ENCODE measurements at places on chromosomes 3 and 15.

GRCh38 chr15:72339777-72340177 is 19.8 kb upstream of the CELF6 start:
- DNase-seq = no peak

- no peak for DNase-seq
Observed at GRCh38 chr3:55000546-55000945, 72.7 kb upstream of the LRTM1 start.

DNA sequence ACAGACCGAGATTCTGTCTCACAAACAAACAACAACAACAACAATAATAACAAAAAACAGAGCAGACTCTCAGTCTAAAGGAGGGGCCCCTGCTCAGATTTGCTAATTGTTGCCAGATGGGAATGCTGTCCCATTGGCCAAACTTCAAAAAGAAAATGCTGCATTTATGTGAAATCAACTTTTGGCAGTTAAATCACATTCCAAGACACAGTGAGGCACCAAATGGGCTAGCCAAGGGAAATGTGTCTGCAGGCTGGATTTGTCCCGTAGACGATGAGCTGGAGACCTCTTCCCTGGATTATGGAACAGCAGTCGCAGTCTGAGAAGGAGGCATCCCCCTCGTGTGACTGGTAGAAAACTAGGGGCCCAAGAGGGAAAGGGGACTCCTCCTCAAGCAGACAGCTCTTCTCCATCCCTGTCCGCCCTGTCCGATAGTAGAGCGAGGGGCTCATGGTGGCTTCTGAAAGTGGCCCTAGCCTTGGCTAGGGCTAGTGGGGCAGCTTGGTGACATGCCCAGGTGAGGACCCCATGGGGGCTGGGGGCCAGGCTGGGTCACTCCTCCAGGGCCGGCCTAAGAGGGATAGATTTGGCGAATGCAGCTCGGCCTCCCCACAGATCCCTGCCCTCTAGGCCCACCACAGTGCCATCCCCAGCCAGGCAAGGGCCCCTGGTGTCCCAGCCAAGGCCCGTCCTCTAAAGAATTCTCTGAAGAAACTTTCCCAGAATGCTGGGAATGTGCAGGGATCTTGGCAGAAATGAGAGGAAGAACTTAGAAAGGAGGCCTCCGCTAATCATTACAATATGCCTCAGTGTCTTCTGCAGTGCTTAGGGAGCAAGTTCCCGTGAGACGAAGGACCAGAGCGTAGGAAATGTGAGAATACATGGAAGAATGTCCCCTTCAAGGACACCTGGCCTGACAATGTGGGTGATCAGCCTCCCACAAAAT is 2.0 kb downstream of the SLC22A14 start:
- DNase-seq = no peak

- DNase-seq = no peak
Observed at GRCh38 chr3:153901152-153901551, 220.0 kb upstream of the ARHGEF26 start.

DNA sequence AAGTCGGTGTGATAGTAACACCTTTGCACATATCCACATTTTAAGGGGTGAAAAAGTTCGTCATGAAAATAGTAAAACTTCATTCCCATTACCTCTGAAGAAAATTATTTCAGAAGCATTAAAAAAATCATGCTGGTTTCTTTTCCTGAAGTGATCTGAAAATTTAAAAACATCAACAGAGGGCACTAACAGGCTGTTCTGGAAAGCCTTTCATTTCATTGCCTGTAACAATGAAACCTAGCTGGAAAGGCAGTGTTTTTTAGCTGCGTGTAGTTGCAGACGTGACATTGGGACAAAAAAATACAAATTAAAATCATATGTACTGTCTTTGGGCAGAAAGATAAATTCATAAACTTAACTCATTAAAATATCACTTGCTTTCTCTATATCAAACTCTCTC is 993.8 kb downstream of the GBE1 start:
- DNase-seq = no peak

DNA sequence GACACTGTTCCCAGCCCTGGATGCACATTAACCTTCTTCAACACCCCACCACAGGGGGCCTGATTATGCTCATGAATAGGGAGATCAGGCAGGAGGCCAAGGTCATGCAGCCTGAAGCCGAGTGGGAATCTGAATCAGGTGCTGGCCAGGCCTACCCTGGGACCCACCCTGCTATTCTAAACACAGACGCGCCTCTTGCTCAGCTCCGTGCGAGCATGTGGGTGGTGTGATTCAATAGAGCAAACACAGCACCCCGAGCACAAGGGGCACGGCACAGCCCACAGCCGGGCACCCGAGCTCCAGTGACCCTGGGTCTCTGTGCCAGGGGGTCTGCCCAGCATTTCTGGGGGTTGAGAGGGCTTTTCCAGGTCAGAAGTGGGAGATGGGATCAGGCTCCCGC is 24.6 kb upstream of the GRIP2 start:
- no peak for DNase-seq

DNA sequence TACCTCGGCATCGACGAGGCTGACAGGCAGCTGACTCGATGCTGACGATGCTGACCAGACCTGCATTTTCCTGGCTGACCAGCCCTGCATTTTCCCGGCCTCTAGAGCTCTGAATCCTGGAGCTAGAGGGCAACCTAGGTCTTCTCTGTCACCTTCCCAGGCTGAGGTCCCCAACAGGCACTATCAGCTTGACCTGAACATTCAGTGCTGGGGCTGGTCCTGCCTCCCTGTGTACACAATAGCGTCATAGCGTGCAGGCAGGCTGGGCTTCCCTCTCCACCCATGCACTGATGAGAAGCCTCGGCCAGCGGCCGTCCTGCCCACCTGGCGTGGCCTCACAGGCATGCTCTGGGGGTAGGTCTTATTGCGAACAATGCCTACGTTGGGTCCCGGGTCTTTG is 62.3 kb upstream of the SNRPA1 start:
- DNase-seq = no peak

GRCh38 chr15:63354821-63355650 is 26.6 kb downstream of the CA12 start:
- no peak for DNase-seq

DNA sequence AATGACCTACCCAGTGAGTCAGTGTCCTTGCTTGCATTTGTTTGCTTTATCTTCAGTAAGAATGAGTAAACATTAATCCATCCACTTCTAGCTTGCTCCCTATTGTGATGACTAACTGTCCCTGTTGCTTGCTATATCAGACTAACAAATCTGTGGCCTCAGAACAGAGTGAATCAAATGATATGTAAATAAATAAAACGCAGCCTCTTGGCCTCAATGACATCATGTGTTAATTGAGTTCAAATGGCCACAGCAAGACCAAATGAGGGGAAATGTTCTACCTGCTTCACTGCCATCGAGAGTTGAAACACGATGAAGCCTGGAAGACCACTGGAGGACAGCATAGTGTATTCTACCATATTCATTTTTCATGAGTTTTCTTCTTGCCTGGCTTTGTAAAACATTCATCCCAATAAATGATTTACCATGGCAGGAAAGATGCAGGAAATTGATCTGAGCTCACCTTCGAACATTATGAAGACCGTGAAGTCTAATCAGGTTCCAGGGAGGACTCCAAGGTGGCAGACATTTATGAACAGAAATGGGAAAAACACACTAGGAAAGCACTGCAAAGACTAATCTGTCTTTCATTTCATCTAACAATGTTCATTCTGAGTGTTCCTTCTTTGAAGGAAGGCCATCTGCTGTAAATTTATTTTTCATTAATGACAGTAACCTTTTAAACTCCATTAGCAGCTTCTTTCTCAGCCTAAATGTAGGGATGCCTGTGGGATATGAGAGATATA is 1144.5 kb downstream of the TUSC7 start:
- DNase-seq = no peak

DNA sequence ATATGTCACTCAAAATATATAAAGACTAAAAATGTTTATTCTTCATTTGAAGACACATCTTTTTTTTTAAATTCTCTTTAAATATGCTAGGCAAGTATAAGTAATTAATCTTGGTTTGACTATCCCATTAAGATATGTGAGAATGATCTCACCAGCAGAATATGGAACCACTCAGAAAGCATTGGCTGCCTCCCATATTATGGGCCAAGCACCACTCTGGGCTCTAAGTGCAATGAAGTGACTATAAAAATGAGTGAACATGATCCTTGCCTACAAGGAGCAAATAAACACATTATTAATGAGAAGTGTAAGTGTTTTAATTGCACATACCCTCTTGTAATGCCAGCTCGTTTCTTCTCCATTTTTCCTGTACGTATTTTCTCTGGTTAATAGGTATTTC is 328.5 kb downstream of the NAALADL2 start:
- no peak for DNase-seq

DNA sequence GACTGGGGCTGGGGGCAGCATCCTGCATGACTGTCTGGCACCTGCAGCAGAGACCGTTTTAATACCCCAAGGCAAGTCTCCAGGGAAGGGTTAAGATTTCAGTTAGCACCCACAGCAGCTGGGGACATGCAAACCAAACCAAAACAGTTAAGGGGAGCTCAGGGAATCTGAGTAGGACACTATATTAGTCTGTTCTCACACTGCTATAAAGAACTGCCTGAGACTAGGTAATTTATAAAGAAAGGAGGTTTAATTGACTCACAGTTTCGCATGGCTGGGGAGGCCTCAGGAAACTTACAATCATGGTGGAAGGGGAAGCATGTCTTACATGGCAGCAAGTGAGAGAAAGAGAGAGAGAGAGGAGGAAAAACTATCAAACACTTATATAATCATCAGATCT is 25.3 kb downstream of the GALNT15 start:
- no peak for DNase-seq

DNA sequence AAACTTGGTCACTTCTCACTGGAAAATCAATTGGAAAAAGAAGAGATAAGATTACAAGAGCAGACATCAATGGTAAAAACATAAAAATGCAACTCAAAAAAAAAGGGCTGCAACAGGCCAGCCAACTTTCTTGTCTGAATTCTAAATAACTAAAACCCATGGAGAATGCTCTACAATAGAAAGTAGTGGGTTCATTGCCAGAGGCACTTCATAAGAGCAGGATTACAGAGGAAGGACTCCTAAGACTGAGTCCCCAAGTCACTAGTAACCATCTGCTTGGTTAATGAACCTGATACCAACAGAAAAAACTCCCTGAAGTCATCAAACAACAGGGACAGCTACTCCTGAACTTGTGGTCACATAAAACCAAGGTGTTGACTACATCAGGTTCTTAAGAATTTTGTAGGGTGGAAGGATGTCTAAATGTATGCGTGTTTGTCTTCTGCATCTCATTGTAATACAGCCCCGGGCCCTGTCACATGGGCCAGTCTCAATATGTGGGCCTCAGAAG is 148.6 kb downstream of the IMPG2 start:
- DNase-seq = no peak

DNA sequence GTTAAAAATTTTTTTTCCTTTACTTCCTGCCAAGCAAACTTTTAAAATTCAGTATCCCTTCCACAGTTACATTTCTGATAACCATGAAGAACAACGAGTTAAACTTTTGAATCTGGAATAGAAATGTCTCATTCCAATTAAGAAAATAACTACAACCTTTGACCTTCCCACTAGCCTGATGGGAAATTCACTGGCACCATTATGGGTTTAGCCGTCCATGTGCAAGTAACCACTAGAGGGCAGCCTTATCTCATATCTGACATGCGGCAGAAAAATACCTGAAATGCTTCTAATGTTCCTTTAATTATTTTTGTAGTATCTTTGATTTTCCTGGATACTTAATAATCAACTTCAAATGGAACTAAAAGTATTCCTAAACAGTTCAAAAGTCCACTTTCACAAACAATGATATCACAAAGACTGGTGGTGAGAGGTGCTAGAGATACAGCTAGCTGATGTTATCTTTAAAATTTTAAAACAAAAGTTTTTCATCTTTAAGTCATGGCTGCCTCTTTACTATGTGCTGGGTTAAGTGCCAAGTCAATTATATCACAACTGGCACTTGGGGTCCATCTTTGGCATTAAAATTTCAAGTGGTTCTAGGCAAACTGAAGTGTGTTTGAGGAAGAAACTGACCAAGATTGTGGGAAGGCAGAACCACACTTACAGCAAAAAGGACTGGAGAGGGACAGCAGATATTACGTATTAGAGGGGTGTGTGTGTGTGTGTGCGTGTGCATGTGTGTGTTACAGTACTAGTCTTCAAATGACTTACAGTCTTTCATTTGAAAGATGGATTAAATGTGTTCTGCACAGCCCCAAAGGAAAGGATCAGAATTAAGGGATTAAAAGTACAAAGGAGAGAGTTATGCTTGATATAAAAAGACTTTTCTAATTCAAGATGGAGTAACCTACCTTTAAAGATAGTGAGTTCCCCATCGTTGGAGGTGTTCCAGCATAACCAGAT is 107.1 kb upstream of the ICE2 start:
- DNase-seq = no peak

Measured in activated gamma-delta T cell treated with anti-CD3 and anti-CD28 coated beads, Interleukin-2, amount 50 U/mL, for 16 hours (primary cell).